ENCODE measurements at places on chromosomes 4 and X.

DNA sequence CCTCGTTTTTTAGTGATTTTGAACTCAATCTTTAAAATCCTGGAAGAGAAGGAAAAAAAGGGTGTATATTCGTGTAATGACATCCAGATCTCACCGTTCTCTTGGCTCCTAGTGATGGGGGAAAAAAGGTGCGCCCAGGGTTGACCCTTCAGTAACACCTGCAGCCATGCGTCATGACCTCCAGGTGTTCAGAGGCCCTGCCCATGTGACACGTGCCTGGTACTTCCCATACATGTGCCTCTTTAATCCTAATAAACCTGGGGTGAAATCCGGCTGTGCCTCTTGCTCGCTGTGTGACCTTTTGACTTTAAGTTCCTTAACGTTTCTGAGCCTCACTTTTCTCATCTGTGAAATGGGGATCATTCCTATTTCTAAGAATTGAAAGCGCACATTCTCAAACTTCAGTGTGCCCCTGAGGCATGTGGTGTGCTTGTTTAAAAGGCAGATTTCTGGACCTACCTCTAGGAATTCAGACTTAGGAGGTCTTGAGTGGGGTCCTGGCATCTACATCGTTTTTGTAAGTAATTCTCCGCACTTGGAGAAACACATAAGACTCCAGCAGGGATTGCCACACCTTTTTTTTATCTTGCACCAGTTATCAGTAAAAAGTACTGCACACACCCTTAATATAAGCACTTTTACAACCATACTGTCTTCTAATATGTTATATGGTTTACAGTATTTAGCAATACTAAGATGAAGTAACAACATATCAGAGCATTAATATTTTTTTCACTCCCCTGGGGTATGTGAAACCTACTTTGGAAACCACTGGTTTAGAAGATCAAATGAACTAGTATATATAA is 90.1 kb downstream of the RELL1 start:
- DNase-seq: no peak

- DNase-seq: no peak
Measured at GRCh38 chr4:84167564-84167963, 331.5 kb downstream of the NKX6-1 start.

DNA sequence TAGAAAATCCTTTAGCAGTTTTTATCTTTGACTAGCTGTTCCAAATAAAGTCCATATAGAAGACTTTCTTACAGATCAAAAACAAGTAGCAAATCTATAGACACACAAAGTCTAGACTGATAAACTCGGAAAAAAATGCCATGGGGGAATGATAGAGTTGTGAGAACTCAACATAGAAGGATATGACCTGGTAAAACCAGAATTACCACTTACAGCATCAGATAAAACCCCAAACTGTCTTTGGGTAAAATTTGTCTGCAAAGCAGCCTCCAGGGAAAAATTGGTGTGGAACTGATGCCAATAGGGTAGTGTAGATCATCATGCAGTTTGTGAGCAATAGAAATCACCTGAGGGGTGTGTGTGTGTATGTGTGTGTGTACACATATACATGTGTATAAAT is 579.1 kb downstream of the SPOCK3 start:
- DNase-seq: no peak

DNA sequence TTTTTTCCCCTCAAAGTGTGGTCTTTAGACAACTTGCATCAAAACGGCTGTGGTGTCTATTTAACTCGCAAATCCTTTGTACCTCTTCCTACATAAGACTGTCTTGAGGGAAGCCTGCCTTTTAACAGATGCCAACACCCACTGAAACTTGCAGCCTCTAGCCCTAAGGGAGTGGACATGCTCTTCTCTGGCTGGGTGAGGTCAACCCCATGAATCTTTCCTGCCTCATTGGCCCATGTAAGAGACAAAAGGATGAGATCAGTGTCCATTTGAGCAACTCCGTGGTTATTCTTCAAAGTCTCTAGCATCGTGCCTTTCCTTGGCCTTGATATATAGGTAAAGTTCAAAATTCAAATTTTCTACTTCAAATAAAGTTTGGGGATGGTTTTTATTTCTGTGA is 134.7 kb downstream of the SHROOM3 start:
- no peak for DNase-seq

- no peak for DNase-seq
Measured at GRCh38 chrX:73766431-73766795, 203.4 kb downstream of the CHIC1 start.
